ENCODE measurements at places on chromosomes 6 and 20.
A peak's percentile ranks its signal among the peaks of the same experiment; 100 is the strongest.

DNA sequence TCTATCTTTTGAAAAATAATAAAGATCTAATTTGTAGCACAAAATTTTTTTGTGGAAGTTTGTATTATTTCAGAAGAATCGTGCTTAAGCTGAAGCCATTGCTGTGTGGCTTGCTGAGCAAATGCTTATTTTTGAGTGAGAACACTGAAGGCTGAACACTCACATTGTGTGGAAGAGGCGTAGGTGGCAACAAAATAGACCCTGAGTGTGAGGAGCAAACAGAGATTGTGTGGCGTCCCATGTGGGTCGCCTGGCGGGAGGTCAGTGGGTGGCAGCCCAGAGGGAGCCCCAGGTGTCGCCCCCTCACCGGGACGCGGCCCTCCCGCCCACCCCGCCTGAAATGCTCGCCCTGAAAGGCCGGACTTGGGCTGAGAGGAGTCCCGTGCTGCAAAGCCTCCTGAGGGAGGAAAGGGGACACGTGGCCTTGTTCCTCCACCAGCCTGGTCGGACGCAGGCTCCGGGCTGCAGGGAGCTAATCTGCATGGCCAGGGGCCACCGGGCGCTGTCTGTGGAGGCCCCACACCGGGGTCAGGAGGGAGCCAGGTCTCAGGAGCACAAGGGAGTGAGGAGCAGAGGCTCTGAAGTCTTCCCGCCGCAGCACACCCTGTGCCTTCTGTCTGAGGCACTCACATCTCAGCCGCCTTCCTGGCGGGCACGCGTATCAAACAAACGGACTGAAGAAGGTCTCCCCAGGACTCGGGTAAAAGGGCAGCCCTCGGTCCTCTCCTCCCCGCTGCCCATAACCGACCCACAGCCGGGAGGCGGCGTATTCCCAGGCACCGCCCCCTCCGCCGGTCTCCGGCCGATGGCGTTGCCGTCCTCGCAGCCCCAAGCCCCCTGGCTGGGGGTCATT is 15.9 kb downstream of the DDO start:
- DNase-seq: no peak

DNA sequence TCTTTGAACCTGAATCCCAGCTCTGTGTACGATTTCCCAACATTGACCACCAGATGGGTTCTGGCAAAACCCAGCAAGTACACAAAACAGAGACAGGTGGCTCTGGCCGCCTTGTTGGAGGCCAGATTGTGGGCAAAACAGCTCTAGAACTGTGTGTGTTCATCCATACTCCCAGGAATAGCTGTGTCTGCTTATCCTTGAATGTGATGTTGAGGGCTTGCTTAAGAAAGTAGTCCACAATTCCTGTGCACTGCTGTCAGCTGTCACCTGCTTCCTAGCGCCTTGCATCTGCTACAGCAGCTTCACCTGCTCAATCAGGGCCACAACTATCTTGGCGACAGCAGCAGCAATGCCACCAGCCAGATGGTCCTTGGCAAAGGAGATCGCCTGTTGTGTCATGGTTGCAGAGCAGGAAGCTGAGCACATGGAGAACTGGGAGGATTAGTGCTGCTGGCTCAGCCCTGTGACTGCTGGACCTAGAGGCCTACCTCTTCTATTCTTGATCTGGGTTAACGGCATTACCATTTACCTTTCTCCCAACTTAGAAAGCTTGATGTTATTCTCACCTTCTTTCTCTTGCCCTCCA is 3.7 kb upstream of the SMAP1 start:
- no peak for DNase-seq

DNA sequence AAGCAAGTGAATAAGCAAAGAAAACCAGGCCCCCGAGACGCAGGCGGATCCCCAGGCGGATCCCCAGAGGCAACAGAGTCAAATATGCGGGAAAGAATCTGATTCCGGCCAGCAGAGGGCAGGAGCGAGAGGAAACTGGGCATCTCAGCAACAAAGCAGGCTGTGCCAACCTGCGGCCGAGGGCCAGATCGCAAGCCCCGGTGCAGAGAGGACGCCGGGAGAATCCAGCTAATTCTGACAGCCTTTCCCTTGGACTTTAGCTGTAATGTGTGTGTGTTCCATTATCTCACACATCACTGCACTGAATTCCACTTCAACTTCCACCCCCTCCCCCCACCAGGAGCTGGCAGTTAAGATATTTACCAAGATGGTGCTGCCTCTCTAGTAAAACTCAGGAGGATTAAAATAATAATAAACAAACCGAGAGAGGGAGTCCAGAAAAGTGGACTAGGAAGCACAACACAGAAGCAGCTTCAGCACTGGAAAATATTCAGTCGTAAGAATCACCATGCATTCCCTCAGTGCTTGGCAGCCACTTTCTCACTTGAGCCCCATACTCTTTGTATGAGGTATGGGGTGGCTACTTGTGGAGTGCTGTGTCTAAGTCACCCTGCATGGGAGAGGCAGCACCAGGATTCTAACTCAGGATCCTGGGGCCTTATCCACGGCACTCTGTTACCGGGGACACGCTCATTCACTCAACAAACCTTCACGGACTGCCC is 66.2 kb upstream of the SNX9 start:
- no peak for DNase-seq

DNA sequence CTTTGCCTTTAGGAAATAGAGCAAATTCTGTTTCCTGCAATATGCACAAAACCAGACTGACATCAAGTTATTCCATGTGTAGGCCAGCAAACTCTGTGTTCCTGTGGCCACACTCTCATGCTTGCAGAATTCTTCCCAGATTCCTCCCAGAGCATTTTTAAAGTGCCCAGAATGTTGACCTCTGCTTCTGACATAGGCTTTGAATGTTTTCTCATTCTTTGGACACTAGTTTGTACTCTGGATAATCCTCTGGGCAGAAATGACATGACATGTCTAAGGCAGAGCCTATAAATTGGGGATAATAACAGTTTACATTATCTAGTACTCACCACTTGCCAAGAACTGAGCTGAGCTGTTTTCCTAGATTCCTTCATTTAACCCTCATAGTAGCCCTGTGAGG is 9.2 kb upstream of the EFHC1 start:
- DNase-seq: no peak

DNA sequence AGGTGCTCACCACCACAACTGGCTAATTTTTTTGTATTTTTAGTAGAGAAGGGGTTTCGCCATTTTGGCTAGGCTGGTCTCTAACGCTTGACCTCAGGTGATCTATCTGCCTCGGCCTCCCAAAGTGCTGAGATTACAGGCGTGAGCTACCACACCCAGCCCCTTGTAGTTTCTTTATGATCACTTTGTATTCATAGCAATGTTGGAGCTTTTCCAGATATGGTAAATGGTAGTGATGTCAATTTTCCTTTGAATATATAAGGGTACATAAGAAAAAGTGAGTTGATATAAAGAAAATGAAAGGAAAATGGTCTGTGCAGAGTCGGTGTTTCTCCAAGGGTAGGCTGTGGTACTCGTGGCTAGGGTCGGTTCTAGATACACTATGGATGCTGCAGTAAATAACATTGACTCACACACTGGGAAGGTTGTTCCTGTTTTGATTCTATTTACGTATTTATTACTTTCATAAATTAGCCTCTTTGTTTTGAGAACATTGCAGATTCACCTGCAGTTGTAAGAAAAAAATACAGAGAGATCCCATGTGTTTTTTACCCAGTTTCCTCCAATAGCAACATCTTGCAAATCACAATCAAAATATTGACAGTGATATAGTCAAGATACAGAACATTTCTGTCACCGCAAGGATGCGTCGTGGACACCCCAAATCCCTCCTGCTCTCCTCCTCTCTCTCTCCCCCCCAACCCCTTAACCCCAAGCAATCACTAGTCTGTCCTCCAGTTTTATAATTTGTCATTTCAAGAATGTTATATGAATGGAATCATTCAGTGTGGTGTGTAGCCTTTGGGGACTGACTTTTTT is 2.5 kb downstream of the ZNF831 start:
- DNase-seq: no peak

DNA sequence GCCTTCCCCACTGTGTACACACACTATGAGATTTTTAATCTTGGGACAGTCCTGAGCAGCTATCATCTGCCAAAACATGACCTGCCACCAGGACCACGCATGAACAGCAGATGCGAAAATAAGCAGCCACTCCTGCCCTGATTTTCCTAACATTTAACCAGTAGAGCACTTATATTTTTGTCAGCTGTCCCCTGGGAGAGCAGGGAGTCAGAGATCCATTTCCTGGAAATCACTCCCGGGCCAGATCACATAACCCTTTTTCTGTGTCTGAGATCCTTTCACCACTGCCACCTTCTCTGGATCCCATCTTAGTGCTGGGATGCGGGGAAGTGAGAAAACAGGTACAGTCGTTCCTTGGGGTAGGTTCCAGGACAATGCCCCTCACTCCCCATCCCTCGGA is 5.7 kb downstream of the SDCBP2 start:
- DNase-seq: no peak

DNA sequence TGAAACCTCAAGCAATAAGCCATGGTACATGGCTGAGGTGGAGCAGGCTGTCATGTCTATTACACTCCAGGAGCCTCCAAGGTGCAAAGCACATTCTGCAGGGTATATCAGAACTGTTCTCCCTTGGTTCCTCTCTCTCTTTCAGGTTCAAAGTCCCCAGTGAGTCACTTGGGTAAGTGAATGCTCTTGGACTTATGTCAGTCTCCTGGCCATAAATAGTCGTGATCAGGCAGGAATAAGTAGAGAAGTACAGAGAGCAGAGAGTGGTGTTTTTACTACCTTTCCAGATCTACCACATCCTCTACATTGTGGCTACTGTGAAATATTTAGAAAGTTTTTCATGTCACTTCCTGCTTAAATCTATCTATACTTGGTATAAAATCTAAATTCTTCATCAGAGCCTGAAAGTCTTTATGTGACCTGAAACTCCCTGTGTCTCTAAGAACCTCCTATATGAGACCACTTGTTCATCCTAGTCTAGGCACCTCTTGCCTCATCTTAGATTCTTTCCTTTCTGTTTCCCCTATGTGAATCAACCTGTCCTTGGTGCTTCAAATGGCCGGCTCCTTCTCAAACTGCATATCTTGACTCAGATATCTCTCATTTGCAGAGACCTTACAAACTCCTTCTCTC is 1077.6 kb upstream of the MAP3K7 start:
- DNase-seq: no peak

DNA sequence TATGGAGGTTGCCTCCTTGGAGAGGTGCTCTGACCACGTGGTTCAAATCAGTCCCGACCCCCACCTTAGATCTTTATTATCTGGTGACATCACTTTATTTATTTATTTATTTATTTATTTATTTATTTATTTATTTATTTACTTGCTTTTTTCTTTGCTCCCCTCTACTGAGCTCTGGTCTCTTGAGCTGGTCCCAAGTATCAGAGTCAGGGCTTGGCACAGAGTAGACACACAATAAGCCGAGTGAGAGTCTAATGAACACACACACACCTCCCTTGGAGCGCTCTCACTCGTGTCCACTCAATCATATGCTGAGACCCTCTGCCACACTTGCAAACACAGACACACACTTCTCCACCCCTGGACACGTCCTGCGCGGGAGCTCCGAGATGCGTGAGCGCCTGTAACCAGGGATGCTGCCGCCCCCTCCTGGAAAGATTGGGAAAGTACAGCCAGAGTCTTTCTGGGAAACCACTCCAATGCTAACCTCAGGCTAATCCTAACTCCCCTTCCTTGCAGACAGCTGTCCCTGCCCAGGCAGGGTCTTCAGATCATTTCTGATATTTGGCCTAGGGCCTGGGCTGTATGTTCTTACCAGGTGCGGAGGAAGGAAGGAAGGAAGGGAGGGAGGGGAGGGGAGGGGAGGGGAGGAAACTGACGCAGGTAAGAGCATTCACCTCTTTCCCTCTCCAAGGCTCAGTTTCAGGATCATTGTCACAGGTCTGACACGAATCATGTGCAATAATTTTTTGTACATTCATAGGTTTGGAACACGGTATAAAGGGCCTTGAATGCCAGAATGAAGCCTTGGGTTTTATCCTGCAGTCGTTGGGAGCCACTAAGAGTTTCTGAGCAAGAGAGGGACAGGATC is 70.9 kb downstream of the STK35 start:
- DNase-seq: peak; percentile 4

GRCh38 chr6:105136431-105137350 is 43.1 kb downstream of the POPDC3 start:
- DNase-seq: no peak

DNA sequence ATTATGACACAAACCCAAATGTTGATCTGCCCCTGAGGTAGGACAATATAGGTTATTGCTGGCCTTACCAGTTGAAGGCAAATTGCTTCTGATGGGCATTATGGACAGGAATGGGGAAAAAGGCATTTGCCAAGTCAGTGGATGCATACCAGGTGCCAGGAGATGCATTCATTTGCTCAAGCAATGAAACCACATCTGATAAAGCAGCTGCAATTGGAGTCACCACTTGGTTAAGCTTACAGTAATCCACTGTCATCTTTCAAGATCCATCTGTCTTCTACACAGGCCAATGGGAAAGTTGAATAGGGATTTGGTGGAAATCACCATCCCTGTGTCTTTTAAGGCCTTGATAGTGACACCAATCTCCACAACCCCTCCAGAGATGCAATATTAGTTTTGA is 648.6 kb downstream of the COL12A1 start:
- DNase-seq: no peak

GRCh38 chr20:32823078-32823477 is 3.3 kb downstream of the MAPRE1 start:
- peak; percentile 37 for DNase-seq

DNA sequence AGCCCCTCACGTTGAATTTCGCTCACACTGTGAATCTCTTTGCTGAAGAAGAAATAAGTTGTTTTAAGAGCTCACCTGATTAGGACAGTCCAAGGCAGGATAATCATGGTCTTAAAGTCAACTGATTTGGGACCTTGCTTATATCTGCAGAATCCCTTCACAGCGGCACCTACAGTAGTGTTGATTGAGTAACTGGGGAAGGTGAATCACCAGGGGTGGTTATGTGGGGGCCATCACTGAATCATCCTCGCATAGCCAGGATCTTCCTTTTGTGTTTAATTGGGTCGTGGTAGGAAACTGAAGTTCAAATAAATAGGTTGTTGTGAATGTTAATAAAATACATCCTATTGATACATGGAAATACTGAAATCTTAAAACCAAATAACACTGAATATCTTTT is 20.2 kb upstream of the MICA start:
- DNase-seq: no peak

- peak; percentile 39 for DNase-seq
Observed at GRCh38 chr20:24785141-24786110, 163.6 kb upstream of the CST7 start.

GRCh38 chr6:116221067-116221466 is 32.8 kb downstream of the TSPYL4 start:
- no peak for DNase-seq

GRCh38 chr6:90939906-90940305 is 353.0 kb upstream of the MAP3K7 start:
- DNase-seq: no peak

DNA sequence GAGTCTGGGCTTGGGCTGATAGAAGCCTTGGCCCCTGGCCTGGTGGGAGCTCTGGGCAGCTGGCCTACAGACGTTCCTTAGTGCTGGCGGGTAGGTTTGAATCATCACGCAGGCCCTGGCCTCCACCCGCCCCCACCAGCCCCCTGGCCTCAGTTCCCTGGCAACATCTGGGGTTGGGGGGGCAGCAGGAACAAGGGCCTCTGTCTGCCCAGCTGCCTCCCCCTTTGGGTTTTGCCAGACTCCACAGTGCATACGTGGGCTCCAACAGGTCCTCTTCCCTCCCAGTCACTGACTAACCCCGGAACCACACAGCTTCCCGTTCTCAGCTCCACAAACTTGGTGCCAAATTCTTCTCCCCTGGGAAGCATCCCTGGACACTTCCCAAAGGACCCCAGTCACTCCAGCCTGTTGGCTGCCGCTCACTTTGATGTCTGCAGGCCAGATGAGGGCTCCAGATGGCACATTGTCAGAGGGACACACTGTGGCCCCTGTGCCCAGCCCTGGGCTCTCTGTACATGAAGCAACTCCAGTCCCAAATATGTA is 957 bp upstream of the VEGFA start:
- peak; percentile 91 for DNase-seq

- no peak for DNase-seq
Observed at GRCh38 chr6:16157909-16158308, 29.0 kb downstream of the MYLIP start.

All from fibroblast of skin of left biceps (primary cell).